ENCODE measurements at places on chromosomes 13 and 19. TPM values are rescaled to one million over a fixed set of nuclear protein-coding genes. Genes with fewer than 3 reads are reported as not detected.

GRCh38 chr13:94987081-94987480, 274.7 kb upstream of the SOX21 start:
- no peak for DNase-seq

GRCh38 chr13:80379245-80379644, 38.3 kb upstream of the SPRY2 start:
- peak; percentile 59 for DNase-seq

DNA sequence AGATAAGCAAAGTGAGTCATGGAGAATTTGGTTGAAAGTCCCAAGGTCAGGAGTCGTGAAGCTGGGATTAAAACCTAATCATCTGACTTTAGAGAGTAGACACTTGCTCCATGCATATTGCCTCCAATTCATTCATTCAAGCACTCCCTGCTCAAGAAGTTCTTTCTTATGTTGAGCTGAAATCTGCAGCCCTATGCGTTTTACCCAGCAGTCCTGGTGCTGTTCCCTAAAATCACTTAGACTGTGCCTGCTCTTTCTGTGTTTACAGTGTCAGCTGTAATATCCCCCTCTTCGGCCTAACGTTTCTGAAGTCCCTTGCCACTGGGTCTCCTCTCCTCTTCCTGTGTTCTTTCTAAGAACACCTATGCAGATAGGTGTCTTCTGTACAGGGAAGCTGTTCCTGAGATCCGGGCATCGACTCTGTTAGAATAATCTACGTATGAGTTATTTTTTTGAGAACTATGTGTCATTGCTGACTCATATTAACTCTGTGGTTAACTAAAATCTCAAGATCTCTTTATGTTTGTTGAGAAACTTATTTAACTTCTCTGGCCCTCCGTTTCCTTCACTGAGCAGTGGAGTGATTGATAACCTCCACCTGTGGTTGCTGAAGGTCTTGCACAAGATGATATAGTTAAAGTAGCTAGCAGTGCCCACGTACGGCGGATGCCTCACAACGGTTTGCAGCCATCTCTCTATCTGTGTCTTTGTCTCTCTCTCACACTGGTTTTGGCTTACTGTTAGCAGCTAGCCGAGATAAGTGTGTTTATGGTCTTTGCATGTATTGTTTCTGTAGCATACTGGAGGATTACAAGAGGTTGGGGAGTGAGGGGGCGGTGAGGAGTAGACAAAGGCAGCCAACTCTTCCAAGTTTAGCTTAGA, 4.7 kb downstream of the ALOX5AP start:
- peak; percentile 99 for DNase-seq

- no peak for DNase-seq
These were observed 11.0 kb downstream of the PRKCG start for GRCh38 chr19:53892981-53893325.

GRCh38 chr13:48891586-48891985, 84.1 kb upstream of the FNDC3A start:
- peak; percentile 37 for DNase-seq

DNA sequence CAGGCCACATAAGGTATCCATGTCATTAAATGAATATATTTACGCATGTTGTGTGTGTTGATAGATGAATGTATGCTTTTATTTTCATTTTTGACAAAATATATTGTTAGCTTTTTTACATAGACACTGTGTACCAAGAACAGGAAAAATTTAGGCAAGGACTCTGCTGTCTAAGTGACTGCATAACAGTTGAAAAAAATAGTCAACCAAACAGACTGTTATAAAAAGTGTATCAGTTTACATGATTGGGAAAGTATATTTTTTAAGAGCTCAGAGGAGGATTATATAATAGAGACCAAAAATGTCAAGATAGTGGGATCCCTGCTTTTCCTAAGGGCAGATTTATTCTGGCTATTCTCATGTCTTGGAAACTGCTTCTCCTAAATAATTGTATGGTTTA, 858.0 kb downstream of the SLITRK1 start:
- peak; percentile 23 for DNase-seq

GRCh38 chr19:4175669-4175931, 6.8 kb downstream of the SIRT6 start:
- no peak for DNase-seq

GMIP gene
- 2.1 TPM for total RNA-seq

ZNF561 gene
- 53.5 TPM for total RNA-seq

DNA sequence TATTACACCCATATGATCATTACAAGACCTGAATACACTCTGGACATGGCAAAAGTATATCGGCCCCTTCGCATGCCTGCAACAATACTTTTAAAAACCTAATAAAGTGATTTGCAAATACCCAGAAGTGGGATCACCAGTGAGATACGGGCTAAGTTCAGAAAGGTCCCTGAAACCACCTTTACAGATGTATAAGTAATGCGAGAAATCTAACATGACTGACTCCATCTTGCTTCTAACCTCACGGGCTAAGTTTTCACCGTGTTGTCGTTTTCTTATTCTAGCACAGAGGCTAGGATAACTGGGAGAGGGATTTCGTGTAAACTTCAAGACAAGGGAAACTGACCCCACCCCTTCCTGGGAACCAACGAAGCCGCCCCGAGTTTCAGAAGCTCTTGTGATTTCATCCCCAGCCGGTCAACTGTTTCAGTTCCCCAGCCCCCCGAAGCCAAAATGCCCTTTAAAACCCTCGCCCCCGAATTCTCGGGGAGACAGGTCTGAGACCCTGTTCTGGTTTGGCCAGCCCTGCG, 703 bp downstream of the NEK3 start:
- peak; percentile 61 for DNase-seq

ONECUT3 gene
- total RNA-seq: not detected

DNA sequence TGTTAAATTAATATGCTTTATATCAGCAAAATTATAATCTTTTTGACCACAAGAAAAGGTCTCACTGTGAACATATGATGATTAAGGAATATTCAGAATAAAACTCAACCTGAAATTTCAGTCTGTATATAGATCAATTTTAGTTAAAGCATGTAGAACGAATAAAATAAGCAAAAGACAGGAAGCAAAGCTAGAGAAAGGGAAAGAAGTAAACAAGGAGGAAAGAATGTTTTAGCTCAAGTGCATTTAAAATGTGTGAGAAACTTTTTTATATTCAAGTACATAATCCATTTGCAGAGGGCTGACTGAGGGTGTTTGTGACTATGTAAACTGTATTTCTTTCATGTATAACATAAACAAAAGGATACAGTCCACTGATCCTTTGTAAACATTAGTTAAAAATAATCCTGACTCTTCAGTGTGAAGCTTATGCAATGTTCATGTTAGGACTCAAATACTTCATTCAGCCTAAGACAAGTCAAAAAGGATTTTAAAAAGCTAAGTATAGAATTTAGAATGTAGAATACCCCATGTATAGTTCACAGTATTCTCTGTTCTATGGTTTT, 472.1 kb downstream of the DIAPH3 start:
- DNase-seq: peak; percentile 10

GRCh38 chr13:110225609-110226574, 81.1 kb downstream of the COL4A1 start:
- DNase-seq: peak; percentile 71

GRCh38 chr19:8370176-8371010, 6.4 kb downstream of the ANGPTL4 start:
- DNase-seq: no peak

MEIS3 gene
- 57.8 TPM for total RNA-seq

VAV1 gene
- total RNA-seq: not detected

JSRP1 gene
- not detected for total RNA-seq

RSPH6A gene
- total RNA-seq: not detected

DNA sequence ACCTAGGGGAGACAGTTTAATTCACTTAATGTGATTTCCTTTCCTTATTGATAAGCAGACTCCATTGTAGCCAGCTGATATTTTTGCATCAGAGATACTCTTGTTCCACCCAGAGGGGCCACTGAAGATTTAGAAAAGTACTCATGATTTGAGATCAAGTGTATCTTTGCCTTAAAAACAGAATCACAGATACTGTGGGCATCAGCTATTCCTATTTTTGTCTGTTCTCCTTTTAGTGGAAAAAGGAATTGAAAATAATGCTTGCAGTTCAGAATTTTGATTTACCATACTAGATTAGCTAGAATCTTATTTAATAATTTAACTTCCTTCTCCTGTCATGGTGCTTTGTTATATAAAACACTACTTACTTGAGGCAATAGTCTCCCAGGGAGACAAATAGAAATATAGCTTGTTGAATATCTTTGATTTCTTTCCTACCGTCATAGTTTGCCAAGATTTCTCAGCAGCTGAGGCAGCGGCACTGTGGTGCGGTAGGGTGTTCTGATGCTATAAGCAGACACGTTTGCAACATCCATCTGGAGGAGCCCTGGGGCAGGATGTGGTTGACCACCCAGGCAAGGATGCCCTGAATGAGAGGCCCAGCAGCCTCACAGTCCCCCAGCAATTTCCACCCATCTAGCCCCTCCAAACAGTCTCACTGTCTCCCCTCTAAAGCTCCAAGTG, 47.0 kb upstream of the RAP2A start:
- no peak for DNase-seq

DNA sequence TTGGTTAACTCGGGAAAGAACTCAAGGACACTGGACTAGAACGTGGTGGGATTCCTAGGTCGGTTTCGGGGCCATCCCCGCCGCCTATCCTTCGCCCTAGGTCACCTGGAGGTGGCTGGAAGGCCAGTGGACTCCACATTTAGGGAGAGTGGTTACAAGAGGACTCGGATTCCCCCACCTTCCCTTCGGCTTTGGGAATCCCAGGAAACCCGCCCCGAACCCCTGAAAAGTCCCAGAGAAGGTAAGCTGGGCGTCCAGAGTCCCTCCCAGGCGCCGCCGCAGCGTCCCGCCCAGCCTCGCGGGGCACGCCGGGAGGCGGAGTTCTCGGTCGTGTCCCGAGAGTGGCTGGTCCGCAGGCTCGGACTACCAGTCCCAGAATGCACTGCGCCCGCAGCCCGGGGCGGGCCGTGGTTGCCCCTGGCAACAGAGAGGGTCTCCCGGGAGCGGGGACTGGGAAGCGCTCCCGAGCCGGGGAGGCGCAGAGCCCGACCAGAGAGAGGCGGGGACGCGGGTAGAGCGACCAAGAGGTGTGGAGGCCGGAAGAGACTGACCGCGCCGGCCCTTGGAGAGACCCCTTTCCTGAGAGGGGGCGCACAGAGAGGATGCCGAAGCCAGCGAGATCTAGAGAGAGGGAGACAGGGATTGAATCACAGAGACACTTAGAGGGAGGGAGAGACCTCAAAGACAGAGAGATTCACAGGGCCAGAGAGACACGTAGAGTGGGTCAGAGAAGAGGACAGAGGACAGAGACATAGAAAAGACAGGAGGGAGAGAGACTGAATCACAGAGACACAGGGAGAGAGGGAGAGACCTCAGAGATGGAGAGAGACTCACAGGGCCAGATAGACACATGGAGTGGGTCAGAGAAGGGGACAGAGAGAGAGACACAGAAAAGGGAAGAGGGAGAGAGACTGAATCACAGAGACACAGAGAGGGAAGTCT, 2.6 kb upstream of the PRKCG start:
- peak; percentile 87 for DNase-seq

CCDC169 gene
- total RNA-seq: 3.3 TPM

DYRK1B gene
- 12.2 TPM for total RNA-seq

DNA sequence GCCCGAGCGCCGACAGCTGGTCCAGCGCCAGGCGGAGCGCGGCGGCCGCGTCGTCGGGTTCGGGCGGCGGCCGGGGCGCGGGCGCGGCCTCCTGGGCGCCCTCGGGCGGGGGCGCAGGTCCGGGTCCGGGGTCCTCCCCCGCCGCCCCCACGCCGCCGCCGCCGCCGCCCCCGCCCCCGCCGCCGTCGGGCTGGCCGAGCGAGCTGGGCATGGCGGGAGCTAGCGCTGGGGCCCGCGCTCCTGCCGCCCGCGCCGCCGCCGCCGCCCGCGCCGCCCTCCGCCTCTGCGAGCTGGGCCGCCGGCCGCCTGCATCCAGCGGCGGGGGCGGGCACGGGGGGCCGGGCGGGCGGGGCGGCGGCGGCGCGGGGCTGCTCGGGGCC, 287 bp downstream of the MEX3D start:
- DNase-seq: no peak

DNA sequence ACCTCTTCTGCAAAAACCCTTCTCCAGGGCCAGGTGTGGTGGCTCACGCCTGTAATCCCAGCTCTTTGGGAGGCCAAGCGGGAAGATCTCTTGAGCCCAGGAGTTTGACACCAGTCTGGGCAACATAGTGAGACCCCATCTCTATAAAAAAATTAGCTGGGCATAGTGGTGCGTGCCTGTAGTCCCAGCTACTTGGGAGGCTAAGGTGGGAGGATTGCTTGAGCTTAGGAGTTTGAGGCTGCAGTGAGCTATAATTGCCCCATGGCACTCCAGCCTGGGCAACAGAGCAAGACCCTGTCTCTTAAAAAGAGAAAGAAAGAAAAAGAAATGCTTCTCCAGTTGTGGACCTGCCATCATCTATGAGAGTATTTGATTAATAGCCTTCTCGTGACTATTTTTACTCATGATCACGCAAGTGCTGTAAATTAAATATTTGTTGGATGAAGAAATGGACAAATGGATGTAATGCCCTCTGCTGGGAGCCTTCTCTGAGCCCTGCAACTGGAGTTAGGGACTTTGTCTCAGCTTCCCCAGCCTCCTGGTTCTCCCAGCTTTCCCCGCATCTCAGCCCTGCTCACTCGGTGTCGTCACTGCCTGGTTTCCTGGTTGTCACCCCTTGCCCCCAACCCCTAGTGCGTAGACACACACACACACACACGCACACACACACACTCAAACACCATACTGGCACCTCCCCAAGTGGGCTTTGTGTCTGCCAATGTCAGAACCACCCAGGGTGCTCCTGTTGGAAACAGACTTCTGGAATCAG, 12.2 kb downstream of the WIZ start:
- DNase-seq: peak; percentile 37
